ENCODE measurements at places on chromosomes 7 and 10.

- no peak for DNase-seq
Observed at GRCh38 chr10:113680190-113681111, 739 bp downstream of the CASP7 start.

DNA sequence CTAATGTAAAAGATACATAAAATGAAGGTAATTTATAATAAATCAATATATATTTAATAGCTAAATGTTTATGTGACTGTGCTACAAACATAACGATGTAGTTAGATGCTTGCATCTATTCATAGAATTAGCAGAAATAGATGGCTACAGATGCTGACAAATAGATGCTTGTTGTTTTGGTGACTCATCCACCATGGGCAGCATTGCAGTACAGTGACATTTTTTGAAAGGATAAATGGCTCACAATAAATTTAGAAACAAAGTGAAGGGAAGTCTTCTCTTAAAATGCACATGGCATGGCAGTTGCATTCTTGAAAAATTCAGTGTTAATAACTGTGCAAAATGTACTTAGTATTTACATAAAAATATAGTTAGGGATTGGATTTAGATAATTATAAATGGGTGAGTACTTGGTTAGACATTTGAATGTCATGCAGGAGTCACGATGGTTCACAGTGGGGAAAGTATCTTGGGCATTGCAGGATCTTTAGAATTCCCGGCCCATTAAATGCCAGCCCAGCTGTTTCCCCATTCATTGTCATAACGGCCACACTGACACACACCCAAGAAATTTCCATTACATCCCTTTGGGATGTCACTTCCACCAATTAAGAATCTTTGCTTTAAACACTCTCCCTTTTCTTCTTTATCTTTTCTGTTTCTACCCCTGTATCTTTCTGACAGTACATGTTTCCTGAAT lies 564.1 kb downstream of the ATRNL1 start:
- DNase-seq = no peak

DNA sequence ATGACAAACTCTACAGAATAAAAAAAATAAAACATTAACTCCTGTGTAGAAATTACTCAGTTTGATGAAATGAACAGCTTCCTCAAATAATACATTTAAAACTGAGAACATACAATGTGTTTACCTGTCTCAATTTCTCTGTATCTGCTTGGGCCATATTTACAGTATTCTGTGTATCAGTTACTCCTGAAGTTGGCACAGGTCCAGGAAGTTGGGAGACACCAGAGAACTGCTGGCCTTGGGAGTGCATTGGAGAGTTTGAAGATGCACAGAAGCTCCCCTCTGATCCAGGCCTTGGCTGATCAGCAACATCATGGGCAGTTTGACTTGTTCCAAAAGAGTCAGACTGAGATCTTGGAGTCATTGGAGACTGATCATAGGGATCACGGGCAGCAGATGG lies 155.1 kb downstream of the GALNT11 start:
- no peak for DNase-seq

DNA sequence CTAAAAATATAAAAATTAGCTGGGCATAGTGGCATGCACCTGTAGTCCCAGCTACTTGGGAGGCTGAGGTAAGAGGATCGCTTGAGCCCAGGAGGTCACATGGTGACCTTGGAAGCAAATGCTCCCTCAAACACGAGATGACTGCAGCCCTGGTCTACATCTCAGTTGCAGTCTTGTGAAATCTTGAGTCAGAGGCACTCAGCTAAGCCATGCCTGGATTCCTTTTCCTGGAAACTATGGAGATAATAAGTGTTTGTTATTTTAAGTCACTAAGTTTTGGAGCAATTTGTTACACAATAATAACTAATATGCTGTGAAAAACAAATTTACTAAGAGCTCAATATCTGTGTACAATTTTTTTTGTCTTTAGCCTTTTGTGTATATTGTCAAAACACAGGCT lies 284.3 kb upstream of the KAT6B start:
- peak; percentile 69 for DNase-seq

- DNase-seq = no peak
Observed at GRCh38 chr10:126099366-126099765, 203.0 kb downstream of the FANK1 start.

DNA sequence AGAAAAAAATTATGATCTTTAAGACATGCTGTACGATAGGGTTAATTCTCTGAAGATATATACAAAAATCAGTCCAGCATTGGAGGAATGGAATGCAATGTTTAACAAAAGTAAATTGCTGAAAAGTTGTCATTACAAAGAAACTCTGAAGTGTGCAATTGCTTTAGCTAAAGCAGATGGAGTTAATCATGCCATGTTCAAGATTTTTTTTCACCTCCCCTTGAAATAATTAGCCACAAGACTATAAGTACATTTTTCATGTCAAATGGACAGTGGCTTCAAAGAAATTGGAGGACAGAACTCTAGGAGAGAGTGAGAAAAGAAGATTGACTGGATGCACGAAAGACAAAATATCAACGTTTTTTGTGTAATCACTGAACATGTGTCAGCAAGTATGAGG lies 63.1 kb upstream of the MEOX2 start:
- no peak for DNase-seq

DNA sequence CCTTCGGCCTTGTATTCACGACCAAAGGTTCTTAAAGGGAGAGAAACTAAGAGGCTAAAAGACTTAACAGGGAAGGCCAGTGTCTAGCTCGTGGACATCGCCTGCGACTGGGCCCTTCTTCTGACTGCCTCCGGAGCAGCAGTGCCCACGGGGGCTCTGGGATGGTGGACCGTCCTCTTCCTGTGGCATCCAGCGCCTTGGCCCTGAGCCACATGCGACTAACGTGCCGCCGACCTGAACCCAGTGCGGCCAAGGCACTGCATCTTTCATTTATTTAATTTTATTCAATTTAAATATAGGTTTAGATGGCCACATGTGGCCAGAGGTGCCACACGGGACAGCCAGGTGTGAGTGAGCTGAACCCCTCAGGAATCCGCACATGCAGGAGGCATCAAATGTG lies 451.7 kb downstream of the PTPRN2 start:
- no peak for DNase-seq

DNA sequence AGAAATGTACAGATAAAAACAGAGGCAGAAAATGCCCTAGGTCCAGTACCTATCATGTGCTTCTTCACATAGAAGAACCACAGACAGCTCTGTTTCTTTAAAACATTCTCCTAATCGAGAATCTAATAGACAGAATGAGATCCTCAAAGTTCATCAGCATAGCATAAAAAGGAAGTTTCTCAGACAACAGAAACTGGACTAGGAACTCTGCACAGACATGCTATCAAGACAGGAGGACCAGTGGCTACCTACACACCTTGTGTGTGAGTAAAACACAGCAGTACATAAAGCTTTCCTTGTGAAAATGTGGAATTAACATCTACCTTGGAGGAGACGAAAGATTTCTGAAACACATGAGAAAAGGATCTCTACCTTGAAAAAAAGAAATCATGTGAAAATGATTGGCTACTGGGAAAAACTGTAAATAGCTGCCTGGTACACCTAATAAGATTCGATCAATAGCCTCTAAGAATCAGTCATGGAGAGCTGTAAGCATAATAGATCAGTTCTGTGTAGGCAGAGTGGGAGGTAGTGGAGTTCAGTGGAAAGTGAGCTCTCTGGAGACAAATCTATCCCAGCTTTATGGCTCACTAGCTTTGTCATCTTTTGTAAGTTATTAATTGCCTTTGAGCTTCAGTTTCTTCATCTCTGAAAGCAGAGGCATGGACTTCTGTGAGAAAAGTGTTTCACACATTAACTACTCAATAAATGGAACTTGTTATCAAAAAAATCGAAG lies 26.7 kb downstream of the ELAPOR2 start:
- DNase-seq = no peak

DNA sequence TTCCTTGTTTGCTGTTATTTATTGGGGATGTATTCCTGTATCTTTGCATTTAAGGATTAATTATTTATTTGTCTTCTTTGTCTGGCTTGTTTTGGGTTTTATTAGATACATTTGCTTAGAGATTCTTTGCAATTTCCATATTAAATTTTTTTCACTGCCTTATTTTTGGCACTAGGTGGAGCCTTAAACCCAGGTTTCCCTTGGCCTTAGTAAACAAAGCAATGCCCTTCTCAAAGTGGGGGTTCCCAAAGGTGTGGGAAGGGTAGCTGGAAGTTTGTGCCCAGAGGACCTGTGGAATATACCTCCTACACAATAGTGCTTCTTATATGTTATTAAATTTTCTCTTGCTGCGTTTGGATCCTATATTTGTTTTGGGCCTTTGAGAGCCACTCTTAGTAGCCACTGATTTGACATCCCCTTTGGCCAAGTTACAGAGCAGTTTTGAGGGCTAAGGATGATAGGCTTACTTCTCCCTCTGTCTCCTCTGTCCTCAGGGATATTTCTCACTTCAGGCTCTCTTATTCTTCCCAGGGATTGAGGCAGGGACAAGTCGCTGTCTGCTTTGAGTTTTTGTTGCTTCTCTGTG lies 162.3 kb downstream of the ITGB1 start:
- DNase-seq = no peak

- DNase-seq = no peak
Observed at GRCh38 chr7:158758586-158759244, 54.1 kb upstream of the NCAPG2 start.

- no peak for DNase-seq
Observed at GRCh38 chr10:86121200-86121599, 245.4 kb downstream of the GRID1 start.

DNA sequence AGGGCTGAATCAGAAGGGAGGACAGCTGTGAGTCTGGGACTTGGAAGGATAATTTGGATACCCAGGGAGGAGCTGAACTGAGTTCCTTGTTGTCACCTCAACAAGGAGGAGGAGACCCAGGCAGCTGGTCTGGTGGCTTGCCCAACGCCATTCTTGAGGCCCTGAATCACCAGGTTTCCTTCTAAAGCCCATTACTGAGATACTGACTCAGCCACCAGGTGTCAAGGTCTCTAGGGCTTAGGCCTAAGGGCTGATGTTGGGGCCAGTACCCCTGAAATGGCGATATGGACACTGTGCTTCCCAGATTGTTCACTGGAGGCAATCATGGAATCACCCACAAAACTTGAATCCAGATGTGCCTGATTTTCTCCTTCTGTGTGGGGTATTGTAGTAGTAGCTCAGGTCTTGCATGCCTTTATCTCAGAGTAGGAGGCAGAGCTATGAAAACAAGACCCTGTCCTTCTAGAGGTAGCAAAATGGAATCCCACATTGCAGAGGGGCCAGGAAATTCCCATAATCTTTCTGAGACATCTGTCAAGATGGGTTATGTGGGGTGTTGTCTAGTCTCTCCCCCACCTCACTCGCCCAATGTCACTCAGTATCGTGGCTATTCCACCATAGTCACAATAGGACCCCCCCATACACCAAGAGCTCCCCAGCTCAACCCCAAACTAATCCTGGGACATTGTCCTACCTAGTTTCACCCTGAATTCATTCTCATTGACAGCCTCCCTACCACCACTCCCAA lies 1.8 kb upstream of the ATG9B start:
- DNase-seq = no peak

- no peak for DNase-seq
Observed at GRCh38 chr7:127654404-127655394, 2.7 kb downstream of the SND1 start.

DNA sequence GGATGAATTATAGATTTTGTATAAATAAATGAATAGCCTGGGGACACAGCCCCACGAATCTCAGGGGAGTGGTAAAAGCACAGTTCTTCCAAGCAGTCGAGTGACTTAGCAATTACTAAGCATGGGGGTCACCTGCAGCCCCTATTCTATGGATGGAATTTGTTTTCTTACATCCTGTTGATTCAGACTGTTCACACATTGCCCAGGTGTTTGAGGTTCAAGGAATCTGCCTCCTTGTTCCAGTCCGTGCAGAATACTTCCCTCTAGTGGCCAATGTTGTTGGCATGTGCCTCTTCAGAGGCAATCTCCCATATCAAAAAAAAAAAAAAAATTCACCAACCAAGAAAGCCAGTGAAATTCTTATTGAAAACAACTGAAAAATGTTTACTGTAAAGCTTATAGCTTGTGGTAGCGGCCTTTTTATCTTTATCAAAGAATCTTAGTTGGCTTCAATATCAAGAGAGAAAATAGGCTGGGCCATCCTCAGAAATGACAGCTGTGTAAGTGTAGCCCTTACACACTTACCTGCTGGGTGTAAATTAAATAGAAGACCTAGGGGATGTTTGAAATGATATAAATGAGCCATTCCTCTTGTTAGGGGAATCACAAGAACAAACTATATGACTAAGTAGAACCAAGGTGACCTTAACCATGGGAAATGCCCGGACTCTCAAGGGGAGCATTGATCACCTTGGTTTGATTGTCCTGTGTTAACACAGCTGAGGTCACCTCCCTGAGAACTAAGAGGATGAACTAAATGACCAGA lies 7.8 kb downstream of the LIPM start:
- peak; percentile 29 for DNase-seq

DNA sequence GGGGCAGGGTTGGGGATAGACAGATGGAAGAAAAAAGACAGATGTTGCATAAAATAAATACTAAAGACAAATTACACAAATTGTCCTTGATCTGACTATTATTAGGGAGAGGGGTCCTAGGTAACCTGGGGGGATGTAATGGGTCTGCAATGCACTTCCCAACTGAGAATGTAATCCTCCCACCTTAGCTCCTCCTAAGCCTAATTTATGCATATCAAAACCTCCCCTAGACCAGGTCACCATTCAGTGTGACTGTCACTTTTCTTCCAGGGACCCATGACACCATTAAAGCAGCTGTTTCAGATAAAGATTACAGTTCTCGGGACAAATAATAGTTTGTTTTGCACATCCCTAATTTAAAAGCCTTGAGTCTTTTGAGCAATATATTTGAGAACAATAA lies 133.9 kb upstream of the FEZF1 start:
- DNase-seq = no peak

GRCh38 chr10:70054902-70055301 lies 2.3 kb downstream of the MACROH2A2 start:
- DNase-seq = no peak

DNA sequence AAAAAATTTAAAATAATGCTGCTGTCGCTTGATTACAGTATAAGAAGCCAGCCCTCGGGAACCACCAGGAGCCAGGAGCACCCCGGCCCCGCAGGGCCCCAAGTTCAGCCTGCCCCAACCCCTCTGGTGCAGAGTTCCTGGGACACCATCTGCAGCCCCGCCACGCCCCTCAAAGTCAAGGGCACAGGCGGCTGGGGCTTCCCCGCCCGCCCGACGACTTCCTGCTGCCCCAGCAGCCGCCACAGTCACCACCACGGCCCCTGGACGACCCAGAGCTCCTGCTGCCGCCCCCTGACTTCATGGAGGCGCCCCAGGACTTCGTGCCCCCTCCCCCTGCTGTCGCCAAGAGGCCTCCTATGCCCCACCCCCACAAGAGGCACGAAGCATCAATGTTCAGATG lies 103.6 kb upstream of the PDSS1 start:
- no peak for DNase-seq

DNA sequence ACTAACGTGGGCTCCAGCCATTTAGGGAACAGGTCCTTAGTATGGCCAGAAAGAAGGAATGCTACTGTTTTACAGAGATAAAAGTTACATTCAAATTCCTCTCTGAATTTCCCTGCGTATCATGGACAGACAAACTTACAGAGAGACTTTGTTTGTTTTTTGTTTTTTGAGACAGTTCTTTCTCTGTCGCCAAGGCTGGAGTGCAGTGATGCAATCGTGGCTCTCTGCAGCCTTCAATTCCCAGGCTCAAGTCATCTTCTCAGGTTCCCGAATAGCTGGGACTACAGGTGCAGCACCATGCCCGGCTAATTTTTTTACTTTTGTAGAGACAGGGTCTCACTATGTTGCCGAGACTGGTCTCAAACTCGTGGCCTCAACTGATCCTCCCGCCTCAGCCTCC lies 64.5 kb upstream of the MPP7 start:
- no peak for DNase-seq

GRCh38 chr10:49756641-49757040 lies 5.5 kb downstream of the OGDHL start:
- no peak for DNase-seq
